ENCODE measurements at places on chromosomes 7 and 10.
A peak's percentile ranks its signal among the peaks of the same experiment; 100 is the strongest.

DNA sequence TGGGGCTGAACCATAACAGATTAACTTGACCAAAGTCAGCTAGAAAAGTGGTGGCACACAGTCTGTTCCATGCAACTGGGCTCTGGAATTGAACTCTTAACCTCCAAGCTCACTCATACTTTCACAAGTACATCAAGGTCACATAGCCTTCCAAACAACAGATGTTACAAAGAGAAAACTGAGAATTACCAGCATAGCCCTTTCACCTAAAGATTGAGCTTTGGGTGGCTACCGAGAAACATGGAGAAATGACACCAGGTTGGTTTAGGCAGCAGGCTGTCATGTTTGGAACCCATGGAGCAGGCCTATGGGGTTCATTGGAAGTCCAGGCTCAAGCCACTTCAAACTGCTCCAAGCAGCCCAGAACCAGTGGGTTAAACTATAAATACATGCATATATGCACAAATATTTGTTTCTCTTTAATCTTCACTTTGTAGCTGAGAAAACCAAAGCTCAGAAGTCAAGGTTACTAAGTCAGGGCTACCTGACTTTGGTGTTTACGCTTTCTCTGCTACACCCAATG, 59.1 kb downstream of the MALSU1 start:
- no peak for DNase-seq

GRCh38 chr10:131452926-131453720, 141.6 kb upstream of the TCERG1L start:
- DNase-seq = no peak

DNA sequence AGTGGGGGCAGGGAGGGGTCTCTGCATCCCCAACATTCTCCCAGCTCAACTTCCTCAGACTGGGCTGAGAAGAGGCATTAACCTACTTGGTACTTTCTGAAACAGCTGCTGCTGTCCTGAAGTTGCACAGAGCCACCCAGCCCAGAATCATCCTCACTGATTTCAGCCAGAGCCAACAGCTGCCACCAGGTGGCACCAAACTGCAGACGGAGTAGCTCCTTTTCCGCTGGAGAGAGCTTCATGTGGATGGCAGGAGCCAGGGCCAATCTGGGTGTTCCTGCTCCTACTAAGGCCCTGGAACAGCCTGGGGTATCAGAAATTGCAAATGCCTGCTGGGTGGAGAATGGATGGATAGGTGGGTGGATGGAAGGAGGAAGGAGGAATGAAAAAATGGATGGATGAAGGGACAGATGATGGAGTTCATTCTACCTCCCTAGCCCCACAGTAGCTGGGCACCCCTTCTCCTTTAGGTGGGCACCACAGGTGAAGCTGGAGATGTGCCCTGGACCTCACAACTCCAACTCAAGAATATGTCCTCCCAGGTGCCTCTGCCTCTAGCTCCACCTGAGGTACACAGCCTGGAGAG, 11.8 kb upstream of the DRGX start:
- DNase-seq = peak; percentile 70

DNA sequence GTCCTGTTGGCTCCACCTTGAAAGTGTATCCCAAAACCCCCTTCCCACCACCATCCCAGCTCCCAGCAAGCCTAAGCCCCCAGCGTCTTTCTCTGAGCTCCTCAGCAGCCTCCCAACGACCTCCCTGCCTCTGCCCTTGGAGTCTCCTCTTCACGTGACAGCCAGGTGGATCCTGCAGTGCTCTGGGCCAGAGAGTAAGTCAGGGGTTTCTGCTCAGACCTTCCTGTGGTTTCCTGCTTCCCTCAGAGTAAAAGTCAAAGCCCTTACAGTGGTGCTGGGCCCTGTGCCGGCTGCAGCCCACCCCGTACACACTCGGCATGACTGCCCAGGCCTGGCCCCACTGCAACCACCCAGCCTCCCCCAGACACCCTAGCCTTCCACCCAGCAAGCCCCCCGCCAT, 51.9 kb downstream of the OAT start:
- DNase-seq = no peak

- peak; percentile 65 for DNase-seq
Measured at GRCh38 chr7:151632750-151633515, 113.2 kb upstream of the RHEB start.

- DNase-seq = no peak
Measured at GRCh38 chr7:140049339-140050024, 13.3 kb downstream of the PARP12 start.

GRCh38 chr7:79506481-79506880, 53.0 kb upstream of the MAGI2 start:
- no peak for DNase-seq

GRCh38 chr7:106057962-106058927, 53.9 kb downstream of the SYPL1 start:
- no peak for DNase-seq

DNA sequence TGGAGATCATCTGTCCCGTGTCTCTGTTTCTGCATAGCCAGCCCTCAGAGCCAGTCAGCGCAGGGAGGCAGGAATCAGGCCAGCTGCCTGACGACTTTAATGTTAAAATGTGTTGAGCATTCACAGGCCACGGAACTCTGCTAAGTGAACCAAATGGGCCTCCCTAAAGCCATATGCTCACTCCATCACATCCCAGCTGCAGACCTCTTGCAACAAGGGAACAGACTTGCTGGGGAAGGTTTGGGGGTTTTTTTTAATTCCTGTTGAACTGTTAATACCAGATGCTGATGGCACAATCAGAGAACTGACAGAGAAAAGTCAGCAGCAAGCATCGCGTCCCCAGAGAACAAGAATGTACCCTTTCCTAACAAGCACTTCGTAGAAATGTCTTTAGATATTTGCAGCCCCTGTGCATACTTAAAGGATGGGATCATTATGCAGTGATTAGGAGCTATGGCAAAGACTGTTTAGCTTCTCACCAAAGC, 900.4 kb upstream of the AUTS2 start:
- DNase-seq = no peak

GRCh38 chr7:145848691-145849090, 267.9 kb upstream of the CNTNAP2 start:
- no peak for DNase-seq

- peak; percentile 64 for DNase-seq
Measured at GRCh38 chr10:110843031-110843430, 28.7 kb upstream of the PDCD4 start.

GRCh38 chr10:22332116-22332692, 11.3 kb downstream of the BMI1 start:
- DNase-seq = no peak

DNA sequence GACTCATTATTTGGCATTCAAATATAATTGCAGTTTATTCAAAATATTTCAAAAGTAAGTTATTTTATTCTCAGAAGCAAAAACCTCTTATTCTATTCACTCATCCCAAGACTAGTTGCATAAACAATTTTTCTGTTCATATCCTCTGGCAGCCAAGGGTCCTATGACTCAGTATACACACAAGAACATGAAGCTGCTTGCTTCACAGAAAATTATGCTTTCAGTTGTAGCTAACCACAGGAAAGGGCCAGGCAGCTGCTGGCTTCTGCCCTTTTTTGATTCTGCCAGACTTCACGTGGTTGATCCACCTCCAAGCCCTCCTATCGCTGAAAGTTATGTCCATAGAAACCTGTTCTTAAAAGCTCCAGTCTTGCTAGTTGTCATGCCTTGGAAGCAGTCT, 108.8 kb downstream of the ABCA13 start:
- DNase-seq = no peak

- DNase-seq = no peak
Measured at GRCh38 chr10:35950701-35951100, 308.6 kb upstream of the FZD8 start.

DNA sequence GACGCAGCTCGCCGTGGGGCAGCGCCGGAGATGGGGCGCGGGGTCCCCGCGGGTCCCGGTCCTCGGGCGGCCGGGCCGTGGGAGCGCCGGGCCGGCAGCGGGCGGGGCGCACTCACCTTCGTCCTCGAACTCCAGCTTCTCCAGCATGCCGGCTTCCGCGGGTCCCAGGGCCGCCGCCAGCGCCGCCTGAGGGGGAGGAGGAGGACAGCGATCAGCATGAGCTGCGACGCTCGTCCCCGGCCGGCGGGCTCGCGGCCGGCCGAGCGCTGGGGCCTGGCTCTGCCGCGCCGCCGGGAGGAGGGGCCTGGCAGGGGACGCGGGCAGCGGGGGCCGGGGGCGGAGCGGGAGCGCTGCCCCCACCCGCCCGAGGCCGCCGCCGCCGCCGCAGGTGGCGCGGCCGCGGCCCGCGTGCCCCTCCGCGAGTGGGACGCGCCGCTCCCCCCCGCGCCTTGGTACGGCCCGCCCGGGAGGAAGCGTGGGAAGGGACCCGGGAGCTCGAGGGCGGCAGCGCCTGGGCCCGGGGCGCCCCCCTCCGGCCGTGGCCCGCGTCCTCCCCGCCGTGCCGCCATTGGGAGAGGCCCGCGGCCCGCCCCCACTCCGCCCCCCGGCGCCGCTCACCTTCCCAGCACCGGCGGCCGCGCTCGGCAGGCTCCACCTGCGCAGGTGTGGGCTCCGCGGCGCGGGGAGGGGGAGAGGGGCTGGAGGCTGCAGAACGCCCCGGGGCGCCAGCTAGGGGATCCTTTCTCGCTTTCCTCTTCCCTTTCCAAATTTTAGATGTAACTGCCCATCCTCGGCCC, 112.5 kb upstream of the RHEB start:
- peak; percentile 94 for DNase-seq

DNA sequence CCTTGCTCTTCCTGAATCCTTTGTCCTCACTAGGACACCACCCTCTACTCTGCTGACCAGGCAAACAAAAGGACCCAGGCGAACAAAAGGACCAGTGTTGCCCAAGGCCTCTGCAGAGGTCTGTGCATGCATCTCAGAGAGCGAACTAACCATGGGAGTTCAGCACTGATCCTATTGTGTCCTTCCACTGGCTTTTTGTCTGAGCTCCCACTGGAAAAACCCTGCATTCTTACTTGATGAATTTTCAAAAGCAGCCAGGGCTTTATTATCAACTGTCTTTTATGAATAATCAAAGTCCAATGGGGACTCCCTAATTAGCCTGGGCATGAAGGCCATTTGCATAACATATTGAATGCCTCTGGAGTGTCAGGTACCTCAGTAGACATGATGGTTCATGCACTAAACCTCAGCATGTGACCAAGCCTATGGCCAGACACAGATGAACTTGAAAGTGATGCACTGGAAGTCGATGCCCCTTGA, 140.6 kb downstream of the KCNMA1 start:
- no peak for DNase-seq

All from CD4-positive, alpha-beta T cell treated with Interleukin-2 at 100 ng/mL for 4 hours (primary cell).